H9 (cell line): ENCODE measurements at places on chromosomes 13 and 19. TPM values are rescaled to one million over a fixed set of nuclear protein-coding genes. Genes with fewer than 3 reads are reported as not detected.

- DNase-seq, result peak; percentile 98
Observed at GRCh38 chr19:13151605-13152355, 1.6 kb downstream of the IER2 start.

The COX7A1 gene
- total RNA-seq, result not detected in 2 replicates

- DNase-seq, result no peak
Observed at GRCh38 chr19:2145831-2146241, 5.5 kb downstream of the AP3D1 start.

The RASIP1 gene
- total RNA-seq, result 2.4 and 2.8 TPM in 2 replicates

DNA sequence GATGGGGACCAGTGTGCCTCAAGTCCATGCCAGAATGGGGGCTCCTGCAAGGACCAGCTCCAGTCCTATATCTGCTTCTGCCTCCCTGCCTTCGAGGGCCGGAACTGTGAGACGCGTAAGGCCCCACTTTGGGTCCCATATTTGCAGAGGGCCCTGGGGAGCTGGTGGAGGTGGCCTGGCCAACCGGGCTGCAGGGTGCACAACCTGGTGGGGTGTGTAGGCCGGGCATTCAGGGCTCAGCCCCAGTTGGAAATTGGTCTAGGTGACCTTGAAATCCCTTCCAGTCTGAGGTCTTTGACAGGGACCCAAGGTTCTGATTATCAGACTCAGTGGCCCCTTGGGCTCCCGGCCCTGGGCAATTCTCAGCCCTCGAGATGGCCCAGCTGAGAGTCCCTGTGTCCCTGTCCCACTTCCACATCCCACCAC is 8.3 kb downstream of the F7 start:
- DNase-seq, result no peak

GRCh38 chr13:97223037-97223710 is 1.0 kb downstream of the MBNL2 start:
- DNase-seq, result no peak

The SGCG gene
- total RNA-seq, result 0.31 TPM in 1 of 2 replicates, not detected in the other

DNA sequence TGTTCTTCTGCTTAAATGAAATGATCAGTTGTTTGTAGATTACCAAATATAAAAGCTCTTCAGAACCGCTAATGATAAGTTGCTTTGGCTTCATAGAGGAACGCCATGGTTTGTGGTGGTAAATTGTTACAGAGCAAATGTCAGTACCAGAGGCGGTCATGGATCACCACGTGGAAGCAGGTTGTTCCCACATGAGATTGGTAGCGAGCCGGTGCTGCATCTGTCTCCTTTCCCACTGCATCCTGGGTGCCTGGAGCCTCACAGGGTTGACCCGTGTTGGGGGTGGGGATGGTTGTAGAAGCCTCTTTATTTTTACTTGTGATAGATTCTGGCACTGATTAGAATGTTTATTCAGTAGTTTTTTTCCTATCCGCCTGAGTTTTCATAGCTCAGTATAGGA is 14.7 kb downstream of the GARRE1 start:
- no peak for DNase-seq

DNA sequence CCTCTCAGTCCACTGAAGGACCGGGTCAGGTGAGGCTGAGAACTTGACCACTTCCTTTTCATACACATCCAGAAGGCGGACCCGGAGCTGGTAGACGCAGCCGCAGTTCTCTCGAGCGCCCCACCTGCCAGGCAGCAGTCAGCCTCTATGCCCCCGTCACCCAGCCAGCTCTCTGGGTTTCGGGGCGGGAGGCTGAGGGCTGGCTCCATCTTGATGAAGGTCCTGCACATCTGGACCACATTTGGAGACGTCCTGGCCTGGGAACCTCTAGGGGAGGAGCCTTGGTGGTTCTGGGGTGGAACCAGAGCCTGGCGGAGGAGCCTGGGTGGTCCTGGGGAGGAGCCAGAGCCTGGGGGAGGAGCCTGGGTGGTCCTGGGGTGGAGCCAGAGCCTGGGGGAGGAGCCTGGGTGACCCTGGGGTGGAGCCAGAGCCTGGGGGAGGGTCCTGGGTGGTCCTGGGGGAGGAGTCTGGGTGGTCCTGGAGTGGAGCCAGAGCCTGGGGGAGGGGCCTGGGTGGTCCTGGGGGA is 14.3 kb downstream of the MRPS12 start:
- DNase-seq, result no peak

- peak; percentile 83 for DNase-seq
Observed at GRCh38 chr19:50357178-50358100, 8.0 kb downstream of the NAPSA start.

DNA sequence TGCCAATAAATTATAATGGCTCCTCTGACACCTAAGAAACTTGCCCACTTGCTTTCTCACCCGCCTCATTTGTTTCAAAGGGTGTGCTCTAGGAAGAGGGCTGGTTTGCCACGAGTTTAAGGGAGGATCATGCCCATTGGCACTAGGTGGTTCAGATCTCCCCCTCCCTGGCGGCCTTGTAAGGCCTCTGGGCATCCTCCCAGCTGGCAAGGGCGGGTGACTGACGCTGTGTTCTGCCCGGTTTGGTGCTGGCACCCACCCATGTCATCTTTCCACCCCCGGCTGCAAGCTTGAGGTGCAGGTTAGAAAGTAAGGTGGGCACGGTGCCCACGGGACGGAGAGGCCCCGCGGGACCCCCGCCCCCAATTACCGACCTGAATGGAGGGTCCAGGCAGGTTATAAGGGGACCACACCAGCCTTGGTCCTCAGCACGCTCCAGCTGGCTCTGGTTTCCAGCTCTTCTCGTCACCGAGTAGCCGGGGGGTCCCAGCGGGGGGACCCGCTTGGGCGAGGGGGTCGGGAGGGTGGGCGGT is 90.4 kb downstream of the PTPRS start:
- DNase-seq, result no peak

- DNase-seq, result peak; percentile 54
Observed at GRCh38 chr13:94711561-94712286, 621 bp downstream of the SOX21 start.

GRCh38 chr19:54114340-54115108 is 933 bp downstream of the TFPT start:
- DNase-seq, result no peak

The CPB2 gene
- total RNA-seq, result not detected in 2 replicates

The KLK2 gene
- total RNA-seq, result not detected in 2 replicates

GRCh38 chr13:102700088-102701031 is 5.5 kb upstream of the METTL21C start:
- no peak for DNase-seq
